ENCODE measurements at places on chromosomes 11 and 22.

DNA sequence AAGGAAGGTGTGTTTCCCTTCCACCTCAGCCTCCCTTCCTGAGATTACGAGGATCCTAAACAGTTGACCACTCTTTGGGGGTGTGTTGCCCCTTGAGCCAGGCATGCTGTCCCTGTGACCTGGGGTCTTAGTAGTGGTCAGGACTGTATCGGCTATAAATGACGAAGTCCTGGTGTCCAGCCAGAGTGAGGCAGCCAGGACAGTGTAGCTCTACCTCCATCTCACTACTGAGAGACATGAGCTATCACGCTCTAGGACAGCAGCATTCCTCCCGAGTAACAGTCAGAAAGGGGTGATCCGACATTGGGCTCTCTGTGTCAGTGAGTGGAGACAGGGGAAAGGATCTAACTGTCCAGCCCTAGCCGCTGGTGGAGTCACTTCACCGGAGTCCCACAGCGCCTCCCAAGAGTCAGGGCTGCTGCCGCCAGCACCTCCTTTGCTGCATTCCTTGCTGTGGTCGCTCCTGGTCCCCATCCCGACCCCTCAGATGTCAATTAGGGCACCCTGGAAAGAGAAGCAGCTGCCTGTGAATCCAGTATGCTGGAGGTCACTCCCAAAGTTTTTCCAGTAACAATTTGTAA lies 3.3 kb upstream of the B3GNT6 start:
- H3K4me3 ChIP-seq, result no peak overlapping the region
- no peak for DNase-seq
- H3K27ac ChIP-seq, result no peak overlapping the region
- H3K4me1 ChIP-seq, result no peaks in the 10 kb centered on the region
- no peaks in the 10 kb centered on the region for H3K36me3 ChIP-seq
- H3K27me3 ChIP-seq, result peaks cover 24% of the 10 kb centered on the region

GRCh38 chr11:61966734-61967115 lies 709 bp downstream of the FTH1 start:
- peak overlapping the region; percentile 86 for H3K27ac ChIP-seq
- peak; percentile 35 for DNase-seq
- H3K4me3 ChIP-seq, result peak overlapping the region; percentile 92
- H3K27me3 ChIP-seq, result no peaks in the 10 kb centered on the region

- no peak overlapping the region for H3K27ac ChIP-seq
- no peaks in the 10 kb centered on the region for H3K4me1 ChIP-seq
- H3K4me3 ChIP-seq, result no peak overlapping the region
- no peaks in the 10 kb centered on the region for H3K36me3 ChIP-seq
- H3K27me3 ChIP-seq, result peaks cover 7% of the 10 kb centered on the region
- DNase-seq, result no peak
These were observed 333.4 kb upstream of the MPPED2 start for GRCh38 chr11:30919389-30920152.

GRCh38 chr11:96523656-96524055 lies 133.8 kb downstream of the JRKL start:
- no peaks in the 10 kb centered on the region for H3K36me3 ChIP-seq
- no peak for DNase-seq
- H3K27ac ChIP-seq, result no peak overlapping the region

- H3K36me3 ChIP-seq, result peaks cover 21% of the 10 kb centered on the region
- H3K4me1 ChIP-seq, result peaks cover 51% of the 10 kb centered on the region
- H3K27ac ChIP-seq, result peak overlapping the region; percentile 88
These were observed 789 bp upstream of the FAM111A start for GRCh38 chr11:59141673-59142460.

DNA sequence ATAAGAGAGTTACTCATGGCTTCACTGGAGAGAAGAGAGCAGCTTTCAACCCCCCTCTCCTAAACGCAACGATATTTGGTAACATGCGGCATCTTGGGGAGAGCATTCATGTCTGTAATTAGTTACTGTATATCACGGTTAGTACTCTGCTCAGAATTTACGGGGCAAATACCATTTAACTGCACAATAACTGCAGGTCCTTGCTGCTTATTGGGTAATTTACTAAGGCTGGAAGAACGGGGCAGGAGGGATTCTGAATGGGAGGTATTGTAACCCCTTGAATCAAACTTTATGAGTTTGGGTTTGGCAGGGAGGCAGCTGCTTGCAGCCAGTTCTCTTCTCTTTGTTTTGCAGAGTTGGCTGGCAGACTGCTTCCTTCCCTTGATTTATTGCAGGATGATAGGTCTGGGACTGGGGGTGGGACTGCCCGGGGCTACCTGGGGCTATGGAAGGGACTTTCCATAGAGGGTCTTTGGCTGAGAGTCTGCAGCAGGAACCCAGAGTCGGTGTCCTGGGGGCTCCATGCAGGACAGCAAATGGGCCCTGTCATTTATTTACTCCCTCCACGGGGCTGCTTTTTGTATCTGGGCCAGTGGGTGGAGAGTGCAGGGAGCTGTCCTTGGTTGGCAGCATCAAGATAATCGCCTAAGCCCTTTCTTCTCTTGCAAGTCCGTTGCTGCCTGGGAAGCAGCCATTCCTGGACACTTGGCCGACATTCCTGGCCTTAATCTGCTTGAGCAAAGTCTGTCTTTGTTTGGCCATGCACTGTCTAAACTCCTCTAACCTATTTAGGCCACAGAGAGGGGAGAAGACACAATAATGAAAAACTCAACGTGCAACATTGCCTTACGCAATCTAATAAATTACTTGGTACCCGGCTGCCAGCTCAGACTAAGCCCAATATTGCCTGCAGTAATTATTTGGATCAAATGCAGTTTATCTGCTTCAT lies 188.9 kb downstream of the ST3GAL4 start:
- H3K27me3 ChIP-seq, result peaks cover 11% of the 10 kb centered on the region
- DNase-seq, result no peak
- H3K36me3 ChIP-seq, result no peaks in the 10 kb centered on the region
- H3K4me1 ChIP-seq, result no peaks in the 10 kb centered on the region
- no peak overlapping the region for H3K4me3 ChIP-seq
- no peak overlapping the region for H3K27ac ChIP-seq

Data from activated naive CD8-positive, alpha-beta T cell treated with anti-CD3 and anti-CD28 coated beads, Interleukin-2, amount 50 U/mL, for 24 hours (primary cell).